Renal cortex interstitium (tissue), 15 donors: ENCODE measurements at places on chromosomes 3 and 15.
A peak's percentile ranks its signal among the peaks of the same experiment; 100 is the strongest.

DNA sequence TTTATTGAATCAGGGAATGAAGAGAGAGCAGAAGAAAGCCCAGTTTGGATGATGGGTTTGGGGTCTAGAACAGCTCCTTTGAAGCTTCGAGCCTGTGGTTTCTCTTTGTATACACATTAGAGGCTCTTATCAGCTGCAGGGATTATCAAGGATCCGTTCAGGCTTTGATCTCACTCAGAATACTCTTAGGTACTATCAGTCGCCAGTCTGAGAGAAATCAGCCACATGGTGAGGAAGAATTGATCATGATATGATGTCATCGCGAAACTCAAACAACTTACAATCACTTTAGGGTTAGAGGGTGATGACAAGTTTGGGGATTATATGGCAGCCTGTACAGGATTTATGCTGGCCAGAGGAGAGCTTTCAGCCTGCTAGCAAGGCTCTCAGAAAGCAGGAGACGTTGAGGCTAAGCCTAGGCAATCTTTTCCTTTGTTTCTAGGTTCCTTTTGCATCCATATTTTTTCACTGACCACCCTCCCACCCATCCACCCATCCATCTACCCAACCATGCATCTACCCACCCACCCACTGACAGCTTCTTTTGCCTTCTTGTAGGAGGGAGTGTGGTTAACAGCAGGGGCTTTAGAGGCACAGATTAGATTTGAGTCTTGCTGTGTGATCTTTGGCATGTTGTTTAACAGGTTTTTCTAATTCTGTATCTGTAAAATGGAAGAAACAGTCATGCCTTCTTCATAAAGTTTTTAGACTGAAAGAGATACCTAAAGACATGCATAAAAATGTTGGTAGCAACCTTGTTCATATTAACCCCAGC lies 330.4 kb upstream of the LRRFIP2 start:
- no peak for DNase-seq

DNA sequence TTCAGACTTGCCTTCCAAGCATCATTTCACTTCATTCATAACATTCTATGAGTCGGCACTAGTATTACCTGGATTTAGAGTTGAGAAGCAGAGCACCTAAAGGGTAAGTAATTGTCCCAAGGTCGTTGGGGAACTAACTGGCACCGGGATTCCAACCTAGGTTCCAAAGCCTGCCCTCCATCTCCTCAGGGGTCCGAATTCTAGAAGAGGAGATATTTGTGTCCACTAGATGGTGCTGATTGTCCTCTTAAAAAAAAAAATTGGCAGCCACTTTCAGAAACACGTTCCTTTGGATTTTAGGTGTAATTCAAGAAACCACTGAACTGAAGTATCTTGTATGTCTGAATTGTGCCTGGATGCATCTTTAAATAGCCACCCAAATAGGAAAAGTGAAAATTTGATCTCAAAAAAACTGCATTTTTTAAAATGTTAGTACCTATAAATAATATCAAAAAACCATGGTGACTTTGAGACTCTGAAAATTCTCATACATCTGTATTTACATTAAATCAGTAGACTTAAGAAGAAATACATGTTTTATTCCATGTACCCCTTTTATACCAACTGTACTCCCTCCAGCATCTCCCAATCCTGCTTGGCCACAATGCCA lies 3.9 kb upstream of the FSIP1 start:
- peak; percentile 43 for DNase-seq

DNA sequence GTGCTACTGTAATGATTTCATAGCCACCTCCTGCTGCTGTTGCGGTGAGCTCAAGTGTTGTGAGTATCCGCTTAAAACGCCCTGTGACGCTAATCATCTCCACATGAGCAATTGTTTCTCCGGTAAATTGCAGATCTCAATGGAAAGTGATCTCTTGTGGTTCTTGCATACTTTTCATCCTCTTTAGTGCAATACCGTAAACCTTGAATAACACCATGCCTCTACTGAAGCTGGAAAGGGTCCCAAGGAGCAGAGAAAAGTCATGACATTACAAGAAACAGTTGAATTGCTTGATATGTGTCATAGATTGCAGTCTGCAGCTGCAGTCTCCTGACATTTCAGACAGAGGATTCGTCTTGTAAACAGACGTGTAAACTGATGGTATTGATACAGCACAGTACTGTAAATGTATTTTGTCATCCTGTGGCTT lies 6.0 kb upstream of the CEMIP start:
- no peak for DNase-seq

DNA sequence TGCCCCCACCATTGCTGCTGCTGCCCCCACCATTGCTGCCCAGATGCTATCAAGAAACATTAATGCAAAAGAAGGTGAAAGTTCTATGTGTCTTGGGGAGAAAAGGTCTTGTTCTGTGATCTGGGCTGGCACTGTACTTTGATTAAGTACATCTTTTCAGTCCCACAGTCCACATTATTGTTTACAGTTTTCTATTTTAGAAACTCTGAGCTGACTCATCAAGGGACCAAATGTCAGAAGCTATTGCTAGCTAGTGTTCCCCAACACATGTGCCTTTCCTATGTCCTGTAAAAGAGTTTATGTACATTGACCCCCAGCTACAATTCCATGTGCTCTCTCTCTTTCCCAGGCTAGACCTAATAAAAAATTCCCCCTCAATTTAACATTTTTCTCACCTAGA lies 264.7 kb upstream of the NECTIN3 start:
- no peak for DNase-seq

DNA sequence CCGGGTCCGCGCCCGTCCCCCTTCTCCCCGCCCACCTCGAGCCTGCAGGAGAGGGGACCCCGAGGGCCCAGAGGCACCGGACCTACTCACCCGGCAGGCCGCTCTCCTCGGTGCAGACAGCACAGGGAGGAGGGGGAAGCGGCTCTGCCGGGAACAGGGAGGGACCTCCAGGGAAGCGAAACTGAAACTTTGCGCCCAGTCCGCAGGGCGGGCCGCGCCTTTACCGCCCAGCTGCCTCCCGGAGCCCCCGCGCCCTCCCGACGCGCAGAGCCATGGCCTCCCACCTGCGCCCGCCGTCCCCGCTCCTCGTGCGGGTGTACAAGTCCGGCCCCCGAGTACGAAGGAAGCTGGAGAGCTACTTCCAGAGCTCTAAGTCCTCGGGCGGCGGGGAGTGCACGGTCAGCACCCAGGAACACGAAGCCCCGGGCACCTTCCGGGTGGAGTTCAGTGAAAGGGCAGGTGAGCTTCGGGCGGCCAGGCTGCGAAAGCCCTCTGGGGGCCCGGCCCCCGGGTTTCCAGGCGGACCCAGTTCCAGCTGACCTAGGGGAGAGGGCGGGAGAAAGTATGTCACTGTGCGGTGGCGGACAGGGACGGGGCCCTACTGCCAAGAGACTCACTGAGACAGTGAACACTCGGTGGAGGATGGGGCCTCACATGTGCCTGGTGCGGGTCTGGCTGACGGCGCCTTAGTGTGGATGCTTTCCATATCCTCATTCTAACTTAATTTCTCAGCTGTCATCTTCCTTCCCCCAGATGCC lies at the start of the genes DTX3L and PARP9:
Gene DTX3L (plus strand): TSS at position 184 of the 758 bp plus-strand sequence. CDS start 89 bp downstream, at position 273.
Gene PARP9 (minus strand): TSS at position 146 of the 758 bp plus-strand sequence. CDS start 4,680 bp downstream, outside the sequence.
- peak; percentile 74 for DNase-seq

- DNase-seq, result no peak
Measured at GRCh38 chr15:81895723-81896122, 150.1 kb downstream of the MEX3B start.

DNA sequence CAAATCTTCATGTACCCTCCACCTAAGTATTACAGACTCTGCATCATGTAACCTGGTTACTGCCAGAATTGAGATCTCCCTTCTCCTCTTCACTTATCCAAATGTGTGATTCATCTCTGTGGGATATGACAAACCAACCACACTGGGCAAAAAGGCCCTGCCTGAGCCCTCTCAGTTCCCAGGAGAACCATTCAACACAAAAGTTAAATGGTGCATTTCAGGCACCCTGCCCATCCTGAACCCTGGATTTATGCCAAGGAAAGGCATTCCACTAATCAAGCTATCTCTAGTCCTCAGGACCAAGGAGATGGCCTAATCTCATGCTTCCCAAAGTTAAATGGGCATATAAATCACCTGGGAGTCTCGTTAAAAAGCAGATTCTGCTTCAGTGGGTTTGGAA lies 108.5 kb downstream of the TNIK start:
- DNase-seq, result no peak

- DNase-seq, result no peak
Measured at GRCh38 chr3:189999718-190000117, 121.0 kb downstream of the P3H2 start.

GRCh38 chr3:124818398-124819091 lies 68.6 kb downstream of the ITGB5 start:
- DNase-seq, result no peak

GRCh38 chr3:107218864-107219269 lies 158.4 kb upstream of the CCDC54 start:
- no peak for DNase-seq

DNA sequence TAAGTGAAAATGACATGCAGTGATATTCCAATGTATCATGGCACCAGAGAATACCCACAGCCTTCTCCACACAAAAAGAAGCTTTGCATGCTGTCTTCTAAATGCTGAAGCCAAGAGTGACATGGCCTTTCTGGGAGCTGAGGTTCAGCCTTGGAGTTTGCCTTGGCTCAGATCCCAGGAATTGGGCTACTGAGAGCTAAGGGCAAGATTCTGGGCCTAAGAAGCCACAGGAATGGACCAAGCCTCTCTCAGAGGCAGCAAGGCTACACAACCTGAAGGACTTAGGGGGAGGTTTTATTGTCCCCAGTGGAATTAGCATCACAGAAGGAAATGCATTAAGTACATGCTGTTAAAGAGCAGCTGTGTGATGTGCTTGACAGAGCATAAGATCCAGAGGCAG lies 1078.5 kb downstream of the TUSC7 start:
- peak; percentile 57 for DNase-seq

DNA sequence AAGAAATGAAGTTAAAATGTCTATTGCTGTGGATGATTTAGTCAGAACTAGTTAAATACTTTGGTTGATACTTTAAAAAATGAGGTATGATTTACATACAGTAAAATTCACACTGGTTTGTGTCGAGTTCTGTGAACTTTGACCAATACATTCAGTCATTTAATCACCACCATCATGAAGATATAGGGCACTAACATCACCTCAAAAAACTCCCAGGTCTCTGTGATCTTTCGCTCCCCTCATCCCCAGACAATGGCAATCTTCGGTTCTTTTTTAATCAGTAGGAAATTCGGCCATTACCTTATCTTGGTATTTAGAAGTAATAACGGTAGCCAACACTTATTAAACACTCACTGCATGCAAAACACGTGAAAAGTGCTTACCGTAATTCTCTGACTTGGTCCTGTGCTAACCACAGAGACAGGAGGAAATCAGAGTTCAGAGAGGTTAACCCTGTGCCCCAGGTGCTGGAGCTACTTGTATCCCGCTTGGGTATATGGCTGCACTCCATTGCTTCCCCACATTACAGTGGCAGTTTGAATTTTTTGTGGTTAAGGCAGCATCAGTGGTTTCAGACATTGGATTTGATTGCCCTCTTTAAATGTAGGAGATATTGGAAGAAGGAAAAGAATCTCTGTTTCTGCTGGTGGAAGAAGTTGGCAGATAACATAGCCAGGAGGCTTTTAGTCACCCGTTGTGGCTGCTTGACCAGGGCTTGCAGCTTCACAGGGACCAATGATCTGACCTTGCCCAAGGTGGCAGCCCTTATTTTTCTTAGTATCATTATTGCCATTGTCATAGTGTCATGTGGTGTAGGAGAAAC lies 4.2 kb downstream of the PLCL2 start:
- no peak for DNase-seq

DNA sequence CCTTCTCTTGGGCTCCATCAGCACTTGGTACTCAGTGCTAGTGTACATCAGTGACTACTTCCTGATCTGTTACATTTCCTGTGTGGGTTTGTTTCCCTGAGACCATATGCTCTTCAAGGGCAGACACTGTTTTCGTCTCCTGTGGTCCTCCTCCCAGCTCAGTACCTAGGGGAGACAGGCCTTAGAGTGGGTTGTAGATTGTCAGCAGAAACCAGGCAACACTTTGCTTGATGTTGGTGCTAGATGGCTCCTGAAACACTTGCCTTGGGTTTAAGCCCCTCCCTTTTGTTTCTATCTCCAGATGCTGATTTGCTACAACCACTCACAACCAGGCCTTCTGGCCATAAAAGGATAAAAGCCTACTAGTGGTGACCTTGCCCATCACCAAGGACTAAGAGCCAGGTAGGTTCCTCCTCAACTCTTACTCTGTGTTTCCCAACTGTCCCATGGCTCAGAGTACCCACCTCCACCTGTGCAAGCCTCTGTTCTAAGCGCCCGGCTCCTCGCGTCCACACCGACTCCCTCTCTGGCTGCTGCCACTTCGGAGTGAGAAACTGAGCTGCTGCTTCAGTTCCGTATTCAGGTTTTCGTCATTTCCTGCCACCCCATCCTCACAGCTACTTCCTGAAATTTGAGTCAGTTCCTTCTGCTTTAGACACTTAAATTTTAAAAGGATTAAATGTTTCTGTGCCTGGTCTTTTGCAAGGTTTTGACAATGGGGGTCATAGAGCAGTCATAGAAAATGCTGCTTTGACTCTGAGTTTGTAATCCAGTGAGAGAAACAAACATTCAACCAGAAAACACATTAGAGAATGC lies at the start of gene HCLS1:
Gene HCLS1 (minus strand): TSS at position 548 of the 816 bp plus-strand sequence. CDS start 2,556 bp downstream, outside the sequence.
- DNase-seq, result no peak

DNA sequence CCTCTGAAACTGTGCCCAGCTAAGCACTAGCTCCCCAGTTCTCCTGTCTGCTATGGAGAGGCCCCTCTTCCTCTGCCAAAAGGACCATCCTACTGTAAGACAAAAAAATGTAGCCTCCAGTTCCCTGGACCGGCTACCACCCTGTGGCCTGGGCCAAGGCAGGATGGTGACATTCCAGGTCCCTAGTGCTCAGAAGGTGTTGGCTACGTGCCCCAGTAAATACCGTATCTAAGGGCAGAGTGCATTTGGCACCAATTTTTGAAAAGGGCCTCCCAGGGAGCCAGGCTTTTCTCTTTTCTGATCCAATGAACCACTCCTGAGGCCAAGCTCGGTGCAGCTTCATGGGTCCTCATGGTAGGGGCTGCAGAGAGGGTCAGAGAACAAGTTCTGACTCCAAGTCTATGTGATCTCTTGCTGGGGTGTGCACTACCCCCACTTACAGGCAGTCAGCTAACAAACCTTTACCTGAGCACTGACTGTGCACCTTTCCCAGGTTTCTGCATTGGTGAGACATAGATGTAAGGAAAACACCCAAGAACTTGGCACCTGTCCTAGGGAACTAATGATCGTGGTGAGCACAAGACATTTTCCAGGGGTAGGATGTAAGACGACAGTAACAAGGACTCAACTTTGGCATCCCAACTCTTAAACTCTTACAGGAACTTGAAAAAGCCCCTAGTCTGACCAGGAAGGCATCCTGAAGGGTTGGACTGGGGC lies 32.6 kb downstream of the TLE3 start:
- DNase-seq, result no peak

GRCh38 chr15:71043373-71043772 lies 71.9 kb upstream of the THSD4 start:
- no peak for DNase-seq

DNA sequence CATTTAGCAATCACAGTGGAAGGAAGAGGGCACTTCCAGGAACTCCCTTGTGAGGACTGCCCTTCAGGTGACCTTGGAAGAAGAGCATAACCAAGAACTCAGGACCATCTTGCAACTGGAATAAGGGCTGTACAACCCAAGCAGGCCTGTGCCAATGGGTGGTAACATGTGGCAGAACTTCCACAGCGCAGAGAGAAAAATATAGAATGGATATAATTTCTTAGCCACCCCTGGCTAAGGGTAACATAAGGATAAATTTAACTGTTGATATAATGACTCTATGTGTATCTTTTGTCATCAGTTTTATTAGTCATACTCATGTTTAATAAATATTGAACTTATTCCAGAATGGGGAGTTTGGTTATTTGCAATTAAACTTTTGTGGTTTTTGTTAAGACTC lies 13.4 kb upstream of the MFSD1 start:
- DNase-seq, result no peak
